ENCODE measurements at places on chromosomes 3 and 15. TPM values are rescaled to one million over a fixed set of nuclear protein-coding genes. Genes with fewer than 3 reads are reported as not detected.

DNA sequence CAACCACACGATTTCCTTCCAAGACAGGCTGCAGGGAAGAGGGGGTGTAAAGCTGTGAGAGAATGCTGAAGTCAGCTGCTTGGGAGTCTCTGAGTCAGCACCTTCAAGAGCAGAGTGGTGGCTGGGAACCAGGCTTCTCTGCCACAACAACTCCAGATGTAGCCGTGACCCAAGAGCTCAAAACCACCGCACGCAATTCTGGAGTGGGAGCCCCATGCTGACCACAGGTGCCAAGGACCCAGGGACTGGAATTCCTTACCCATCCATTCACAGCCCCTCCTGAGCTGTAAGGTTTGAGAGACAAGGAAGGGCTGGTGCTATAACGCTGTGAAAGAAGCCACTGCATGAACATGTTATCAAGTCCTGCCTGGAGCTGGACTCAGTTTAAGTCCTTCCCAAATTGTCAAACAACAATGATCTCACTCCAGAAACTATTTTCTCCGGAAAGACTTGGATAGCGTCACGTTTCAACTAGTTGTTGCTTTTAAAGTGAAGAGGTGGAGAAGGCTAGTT is 61.4 kb downstream of the UMPS start:
- peak; percentile 93 for DNase-seq

DNA sequence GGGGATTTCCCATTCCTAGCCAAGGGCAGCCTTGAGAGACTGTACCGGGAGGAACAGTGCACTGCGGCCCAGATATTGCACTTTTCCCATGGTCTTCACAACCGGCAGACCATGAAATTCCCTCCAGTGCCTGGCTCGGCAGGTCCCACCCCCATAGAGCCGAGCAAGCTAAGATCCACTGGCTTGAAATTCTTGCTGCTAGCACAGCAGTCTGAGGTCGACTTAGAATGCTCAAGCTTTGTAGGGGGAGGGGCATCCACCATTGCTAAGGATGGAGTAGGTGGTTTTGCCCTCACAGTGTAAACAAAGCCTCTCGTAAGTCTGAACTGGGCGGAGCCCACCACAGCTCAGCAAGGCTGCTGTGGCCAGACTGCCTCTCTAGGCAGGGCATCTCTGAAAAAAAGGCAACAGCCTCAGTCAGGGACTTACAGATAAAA is 156.3 kb downstream of the FRMD5 start:
- peak; percentile 95 for DNase-seq

DNA sequence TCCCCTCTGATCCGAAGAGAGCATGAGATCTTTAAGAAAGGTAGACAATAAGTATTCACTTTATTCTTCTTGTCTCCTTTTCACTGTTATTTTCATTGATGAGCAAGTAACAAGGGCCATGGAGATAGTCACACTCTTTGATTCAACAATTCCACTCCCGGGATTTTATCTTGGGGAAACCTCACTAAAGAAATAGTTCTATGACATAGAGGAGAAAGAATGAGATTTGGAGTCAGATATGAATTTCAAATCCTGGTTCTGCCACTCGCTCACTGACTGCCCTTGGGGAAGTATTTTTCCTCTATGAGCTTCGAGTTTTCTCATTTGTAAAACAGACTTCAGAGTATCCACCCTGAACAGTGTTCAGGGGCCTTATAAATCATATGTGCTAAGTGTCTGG is 514.6 kb downstream of the NLGN1 start:
- no peak for DNase-seq

- DNase-seq, result peak; percentile 27
Measured at GRCh38 chr3:39970982-39971381, 161.6 kb downstream of the MYRIP start.

GRCh38 chr3:159664006-159664405 is 324.6 kb upstream of the IL12A start:
- peak; percentile 56 for DNase-seq

DNA sequence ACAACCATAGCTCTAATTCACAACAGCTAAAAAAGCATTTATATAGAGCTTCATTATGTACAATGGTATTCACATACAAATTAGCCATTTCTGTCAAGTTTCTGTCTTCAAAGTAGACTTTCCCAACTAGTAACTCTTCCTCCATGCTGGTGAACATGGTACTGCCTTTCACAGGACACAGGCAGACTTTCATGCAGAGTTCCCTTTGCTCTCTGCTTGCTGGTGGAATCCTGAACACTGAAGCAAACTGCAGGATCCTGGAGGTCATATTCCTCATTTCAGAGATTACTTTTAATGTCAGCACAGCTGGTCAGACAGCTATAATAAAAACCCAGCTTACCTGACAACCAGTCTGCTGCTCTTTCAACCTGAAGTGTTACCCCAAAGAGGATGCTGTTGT is 53.6 kb downstream of the TASOR start:
- DNase-seq, result no peak

GRCh38 chr3:87624860-87625259 is 348.5 kb upstream of the POU1F1 start:
- no peak for DNase-seq

DNA sequence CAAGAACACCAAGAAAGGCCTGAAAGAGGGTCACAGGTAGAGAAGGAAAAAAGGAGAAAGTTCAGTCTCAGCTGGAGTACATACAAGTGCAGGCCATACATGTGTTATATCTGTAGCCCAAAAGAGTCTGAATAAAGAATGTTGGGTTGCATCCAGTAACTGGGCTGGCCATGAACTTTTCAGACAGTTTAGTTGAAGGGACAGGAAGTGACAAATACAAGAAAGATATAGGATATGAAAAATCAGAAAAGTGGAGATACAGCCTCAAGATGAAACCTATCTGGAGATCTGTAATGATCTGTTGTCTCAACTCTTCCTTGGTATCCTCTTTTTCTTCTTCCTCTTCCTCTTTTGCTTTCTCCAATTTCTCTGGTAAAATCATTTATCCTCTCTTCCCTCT is 671.7 kb downstream of the MECOM start:
- no peak for DNase-seq

DNA sequence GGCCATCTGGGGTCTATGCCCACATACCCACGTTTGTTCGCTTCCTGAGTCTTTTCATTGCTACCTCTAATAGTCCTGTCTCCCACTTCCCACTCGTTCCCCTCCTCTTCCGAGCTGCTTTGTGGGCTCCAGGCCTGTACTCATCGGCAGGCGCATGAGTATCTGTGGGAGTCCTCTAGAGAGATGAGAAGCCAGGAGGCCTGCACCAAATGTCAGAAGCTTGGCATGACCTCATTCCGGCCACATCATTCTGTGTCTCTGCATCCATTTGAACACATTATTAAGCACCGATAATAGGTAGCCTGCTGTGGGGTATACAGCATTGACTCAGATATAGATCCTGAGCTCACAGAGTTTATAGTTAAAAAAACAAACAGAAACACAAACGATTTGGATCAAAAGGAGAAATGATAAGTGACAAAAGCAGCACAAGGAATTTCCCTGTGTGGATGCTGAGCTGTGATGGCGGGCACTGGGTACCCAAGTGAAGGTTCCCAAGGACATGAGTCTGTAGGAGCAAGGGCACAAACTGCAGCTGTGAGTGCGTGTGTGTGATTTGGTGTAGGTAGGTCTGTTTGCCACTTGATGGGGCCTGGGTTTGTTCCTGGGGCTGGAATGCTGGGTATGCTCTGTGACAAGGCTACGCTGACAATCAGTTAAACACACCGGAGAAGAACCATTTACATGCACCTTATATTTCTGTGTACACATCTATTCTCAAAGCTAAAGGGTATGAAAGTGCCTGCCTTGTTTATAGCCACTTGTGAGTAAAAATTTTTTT is 35.9 kb downstream of the NR1I2 start:
- no peak for DNase-seq

DNA sequence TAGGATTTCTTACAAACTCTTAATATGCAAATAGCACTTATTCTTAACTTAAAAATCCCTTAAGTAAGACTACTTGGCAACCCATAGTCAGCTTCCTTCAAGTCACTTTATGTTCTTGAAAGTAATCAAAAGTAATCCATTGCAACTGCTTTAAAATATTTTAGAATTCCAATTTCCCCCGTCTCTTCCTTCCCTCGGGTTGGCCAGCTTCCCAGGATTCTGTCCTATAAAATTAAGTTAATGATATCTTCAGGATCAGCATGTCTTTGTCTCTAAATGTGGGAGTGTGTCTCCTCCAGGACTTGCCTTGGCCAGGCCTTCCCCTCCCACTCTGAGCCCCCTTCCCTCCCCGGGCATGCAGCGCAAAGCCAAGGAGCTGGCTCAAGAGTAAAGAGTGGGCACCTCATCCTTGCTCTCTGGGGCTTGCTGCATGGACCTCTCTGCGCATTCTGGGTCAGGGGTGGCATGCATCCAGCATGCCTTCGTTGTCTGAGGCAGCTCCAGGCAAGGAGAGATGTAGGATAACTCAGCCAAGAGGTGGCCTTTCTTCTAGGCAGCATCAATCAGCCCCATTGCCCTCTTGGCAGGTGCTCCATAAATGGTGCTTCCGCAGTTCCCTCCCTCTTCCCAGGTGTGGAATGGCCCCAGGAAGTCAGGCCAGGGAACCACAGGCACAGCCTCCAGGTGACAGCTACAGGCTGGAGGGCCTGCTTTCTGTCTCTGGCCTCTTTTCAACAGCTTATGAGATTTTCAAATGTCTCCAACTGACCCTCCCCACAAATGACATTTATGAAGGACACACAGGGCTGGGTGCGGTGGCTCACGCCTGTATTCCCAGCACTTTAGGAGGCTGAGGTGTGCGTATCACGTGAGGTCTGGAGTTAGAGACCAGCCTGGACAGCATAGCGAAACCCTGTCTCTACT is 108.7 kb upstream of the ALDH1A3 start:
- no peak for DNase-seq

DNA sequence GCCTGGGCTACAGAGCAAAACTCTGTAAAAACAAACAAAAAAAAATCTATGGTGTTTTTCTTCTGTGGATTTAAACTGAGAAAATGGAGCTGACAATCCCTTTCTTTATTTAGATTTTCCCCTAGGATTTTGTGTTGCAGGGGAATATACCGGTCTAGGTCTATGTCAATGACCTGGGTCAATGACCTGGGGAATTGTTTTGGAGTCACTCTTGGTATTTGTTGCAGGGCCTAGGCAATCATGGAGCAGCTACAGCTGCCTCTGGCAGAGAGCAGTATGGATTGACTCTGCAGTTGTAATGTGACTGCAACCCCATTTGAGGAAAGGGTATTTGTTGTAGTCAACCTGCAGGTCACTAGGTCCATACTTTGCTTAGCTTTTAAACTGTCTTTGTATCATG is 37.6 kb upstream of the SLC7A14 start:
- DNase-seq, result no peak

DNA sequence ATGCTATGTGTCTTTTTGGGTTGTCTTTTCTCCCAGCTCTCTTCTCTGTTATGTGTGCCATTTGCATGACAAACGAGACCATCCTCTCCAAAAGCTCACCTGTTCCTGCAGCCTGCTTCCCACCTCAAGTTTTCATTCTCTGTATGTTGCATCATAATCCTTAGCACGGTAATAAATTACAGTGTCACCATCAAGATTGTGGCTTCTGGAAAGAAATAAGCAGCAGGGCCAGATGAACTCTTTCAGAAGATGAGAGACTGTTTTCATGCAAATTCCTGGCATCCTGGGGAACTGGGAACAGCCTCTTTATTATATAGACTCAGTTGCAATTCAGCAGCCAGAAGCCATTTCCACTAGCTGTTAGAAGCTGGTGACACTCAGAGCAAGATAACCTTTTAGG is 436.7 kb downstream of the EPHB1 start:
- DNase-seq, result no peak

- no peak for DNase-seq
Measured at GRCh38 chr15:29003191-29003839, 117.5 kb downstream of the APBA2 start.

GRCh38 chr3:101259485-101260341 is 60.7 kb downstream of the IMPG2 start:
- DNase-seq, result no peak

DNA sequence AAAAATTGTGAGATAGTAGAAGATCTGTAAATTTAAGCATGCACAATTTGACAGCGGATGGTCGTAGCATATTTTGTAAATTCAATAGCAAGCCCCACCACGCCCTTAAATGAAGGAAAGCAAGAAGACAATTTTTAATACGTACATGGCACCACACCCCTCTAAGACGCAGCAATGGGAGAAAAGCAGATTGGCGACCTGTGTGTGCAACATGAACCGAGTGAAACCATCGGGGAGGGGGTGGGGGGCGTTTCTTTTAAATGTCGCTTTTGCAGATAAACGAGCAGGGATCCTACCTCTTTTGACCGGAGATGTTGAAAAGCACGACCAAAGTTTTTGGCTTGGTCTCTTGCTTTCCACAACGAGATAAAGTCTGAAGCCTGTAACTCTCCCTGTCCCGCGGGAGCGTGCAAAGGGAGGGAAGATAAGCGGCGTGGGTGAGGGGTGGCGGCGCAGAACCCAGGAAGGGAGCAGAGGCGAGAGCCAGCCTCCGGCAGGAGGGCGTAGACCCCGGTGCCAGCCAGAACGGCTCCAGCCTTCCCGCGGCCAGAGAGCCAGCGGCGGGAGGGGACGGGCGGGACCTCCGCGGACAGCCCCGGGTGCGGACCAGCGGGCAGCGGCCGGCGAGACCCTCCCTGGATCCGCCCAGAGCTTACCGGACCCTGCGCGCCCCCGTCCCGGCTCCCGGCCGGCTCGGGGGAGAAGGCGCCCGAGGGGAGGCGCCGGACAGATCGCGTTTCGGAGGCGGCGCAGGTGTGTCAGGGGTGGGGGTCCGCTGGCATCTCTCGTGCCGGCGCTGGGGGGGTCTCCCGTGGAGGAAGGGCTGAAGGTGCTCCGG is at the start of gene CHL1:
Gene CHL1, plus strand, starts transcription at position 453 of the 838 bp plus-strand sequence. CDS start 123,014 bp downstream, outside the sequence.
- DNase-seq, result no peak

DNA sequence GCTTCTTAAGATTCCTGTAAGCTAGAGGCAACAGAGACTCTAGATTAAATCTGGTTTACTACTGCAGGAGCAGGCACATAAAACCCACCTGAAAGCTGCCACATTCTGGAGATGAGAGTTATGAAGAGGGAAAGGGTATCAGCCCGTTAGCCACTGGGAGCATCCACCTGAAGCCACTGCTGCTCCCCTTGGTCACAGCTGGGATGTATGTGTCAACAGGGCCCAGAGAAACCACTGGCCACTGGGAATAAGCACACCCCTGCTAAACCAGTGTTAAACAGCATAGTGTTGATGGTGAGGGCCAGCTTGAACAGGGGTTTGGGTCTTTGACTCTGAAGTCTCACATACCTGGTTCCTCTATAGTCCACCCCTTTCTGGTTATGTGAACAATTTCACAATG is 10.9 kb downstream of the SLCO2A1 start:
- no peak for DNase-seq

GRCh38 chr15:45821390-45821789 is 186.6 kb downstream of the SQOR start:
- DNase-seq, result no peak

DNA sequence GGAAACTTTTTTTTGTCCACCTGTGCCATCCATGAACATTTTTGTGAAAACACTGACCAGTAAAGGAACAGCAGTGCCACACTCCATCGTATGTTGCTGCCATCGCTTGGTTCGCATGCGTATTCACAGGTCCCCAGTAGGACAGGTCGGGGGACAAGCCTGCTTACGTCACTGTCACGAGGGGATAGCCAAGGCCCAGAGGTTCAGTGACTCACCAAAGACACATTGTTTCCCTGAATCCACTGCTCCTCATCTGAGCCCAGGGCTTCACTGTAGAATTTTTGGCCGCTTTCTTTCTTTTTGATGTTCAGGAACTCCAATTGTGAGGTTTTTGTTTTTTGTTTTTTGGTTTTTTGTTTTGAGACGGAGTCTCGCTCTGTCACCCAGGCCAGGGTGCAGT is 5.9 kb downstream of the ADPRH start:
- DNase-seq, result no peak

ZNF80 gene
- not detected for total RNA-seq

C3orf22 gene
- total RNA-seq, result not detected

CRABP1 gene
- total RNA-seq, result not detected

PROS1 gene
- total RNA-seq, result 60.3 TPM

CHST13 gene
- total RNA-seq, result 0.10 TPM

KNG1 gene
- not detected for total RNA-seq

FAM174B gene
- total RNA-seq, result 8.7 TPM

AMT gene
- total RNA-seq, result 0.52 TPM

Measured in renal cortical epithelial cell (primary cell).